Central memory CD4-positive, alpha-beta T cell (primary cell): ENCODE measurements at places on chromosomes 2 and 18.

- peak; percentile 29 for DNase-seq
Measured at GRCh38 chr2:86068136-86068588, 37.5 kb downstream of the POLR1A start.

- no peak for DNase-seq
Measured at GRCh38 chr2:241886840-241887447, 17.4 kb downstream of the RTP5 start.

GRCh38 chr2:229335330-229335729, 64.2 kb upstream of the PID1 start:
- no peak for DNase-seq

DNA sequence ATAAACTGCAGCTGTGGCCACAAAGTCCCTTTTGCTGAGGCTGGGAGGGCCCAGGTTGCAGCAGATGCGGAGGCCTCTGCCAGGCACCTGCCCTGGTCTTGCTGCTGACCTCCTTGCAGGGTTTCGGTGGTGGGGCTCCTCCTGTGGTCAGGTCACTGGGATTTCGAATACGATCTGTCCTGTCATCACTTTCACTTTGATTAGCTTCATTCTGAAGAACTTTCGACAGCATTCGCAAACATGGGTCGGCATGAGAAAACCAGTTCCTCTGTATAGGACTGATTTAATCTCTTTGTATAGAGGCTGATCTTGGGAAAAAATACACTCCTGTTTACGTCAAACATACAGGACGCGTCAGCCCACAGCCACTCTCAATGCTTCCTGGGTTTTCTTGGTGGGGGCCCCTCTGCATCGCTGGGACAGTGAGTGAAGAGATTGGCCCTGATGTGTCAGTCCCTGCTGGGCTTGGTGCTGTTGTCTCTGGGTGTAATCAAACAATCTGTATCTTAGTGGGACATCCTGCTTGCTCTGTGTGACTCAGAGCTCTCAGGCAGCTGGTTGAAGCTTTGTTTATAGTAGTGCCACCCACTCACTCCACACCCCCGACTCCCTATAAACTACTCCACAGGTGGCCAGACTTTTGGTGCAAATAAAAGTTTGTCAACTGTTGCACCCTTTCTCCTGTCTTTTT, 209.4 kb upstream of the CXCR4 start:
- DNase-seq, result peak; percentile 95

DNA sequence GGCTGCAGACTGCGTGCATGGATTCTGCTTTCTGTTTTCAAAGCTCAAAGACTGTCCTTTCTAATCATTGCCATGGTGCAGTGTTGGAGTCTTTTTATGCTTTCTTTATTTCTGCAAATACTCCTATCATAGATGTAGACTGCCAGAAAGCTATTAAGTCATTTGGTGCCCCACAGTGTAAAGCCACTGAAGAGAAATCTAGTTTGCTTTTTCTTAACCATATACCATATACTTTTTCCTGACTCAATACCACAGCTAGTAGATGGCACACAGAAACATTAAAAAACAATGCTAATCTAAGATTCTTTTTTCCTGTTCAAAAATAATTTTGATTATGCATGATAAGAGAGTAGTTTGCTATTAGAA, 109.9 kb upstream of the RAB27B start:
- DNase-seq, result no peak

- DNase-seq, result peak; percentile 86
Measured at GRCh38 chr2:30231212-30231995, at the start of gene LBH. TSS of gene LBH (plus strand) at chr2:30231534. CDS start at chr2:30231739, 205 bp downstream.

GRCh38 chr2:224378701-224379097, 23.2 kb downstream of the FAM124B start:
- DNase-seq, result no peak

DNA sequence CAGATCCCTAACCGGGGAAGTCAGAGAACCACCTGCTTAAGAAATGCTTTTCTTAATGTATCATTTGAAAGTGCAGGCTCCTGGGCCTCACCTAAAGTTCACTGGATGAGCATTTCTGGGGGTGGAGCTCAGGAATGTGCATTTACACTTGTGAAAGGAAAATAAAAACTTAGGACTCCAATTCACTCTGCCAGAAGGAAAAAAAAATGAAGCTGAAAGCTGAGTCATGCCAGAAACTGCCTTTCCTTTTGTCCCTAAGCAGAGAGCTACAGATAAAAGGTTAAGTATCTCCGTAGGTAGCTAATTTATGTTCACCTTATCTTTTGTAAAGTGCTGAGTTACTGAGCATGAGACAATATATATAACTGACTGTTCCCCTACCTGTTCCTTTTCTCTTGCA, 229.5 kb upstream of the MEX3C start:
- DNase-seq, result no peak
